ENCODE measurements at places on chromosomes 4 and X. TPM values are rescaled to one million over a fixed set of nuclear protein-coding genes. Genes with fewer than 3 reads are reported as not detected.

DNA sequence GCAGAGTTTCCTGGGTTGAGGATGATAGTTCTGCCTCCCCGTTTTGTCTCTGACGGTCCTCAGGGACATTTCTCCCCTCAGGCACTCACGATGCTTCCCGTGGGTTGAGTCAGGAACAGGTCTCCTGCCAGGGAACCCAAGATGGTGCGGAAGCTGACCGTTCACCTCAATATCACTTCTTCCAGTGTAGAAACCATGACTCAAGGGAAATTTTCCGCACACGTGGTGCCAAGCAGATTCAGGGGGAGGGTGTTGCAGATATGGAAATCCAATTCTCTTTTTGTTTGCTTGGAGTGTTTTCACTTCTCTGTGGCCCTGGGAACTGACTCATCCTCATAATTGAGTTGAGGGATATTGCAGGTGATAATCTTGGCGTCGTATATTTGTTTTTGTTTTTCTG is 46.7 kb downstream of the CXorf49B start:
- DNase-seq: peak; percentile 38

DNA sequence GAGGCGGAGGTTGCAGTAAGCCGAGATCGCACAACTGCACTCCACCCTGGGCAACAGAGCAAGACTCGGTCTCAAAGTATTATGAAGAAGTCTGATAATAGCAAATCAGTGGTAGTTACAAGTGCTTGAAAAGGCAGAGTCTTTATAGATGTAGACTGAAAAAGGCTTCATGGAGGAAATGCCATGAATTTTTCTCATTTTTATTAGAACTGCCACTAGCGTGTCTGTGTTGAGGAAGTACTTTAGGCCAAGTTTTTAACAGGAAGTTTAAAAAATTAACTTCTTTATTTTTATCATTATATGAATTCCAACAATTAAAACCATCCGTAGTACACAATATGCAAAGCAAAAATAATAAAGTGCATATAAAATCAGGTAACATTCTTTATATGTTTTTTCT is 32.8 kb upstream of the IL13RA1 start:
- no peak for DNase-seq

SMAD1 gene
- total RNA-seq: 17.6 TPM

GRCh38 chr4:181278941-181279340 is 964.3 kb upstream of the TENM3 start:
- no peak for DNase-seq

- no peak for DNase-seq
Observed at GRCh38 chrX:153780678-153781427, at the start of gene SRPK3. Gene SRPK3, plus strand, starts transcription at chrX:153781041. Its CDS starts 46 bp downstream, at chrX:153781087.

DNA sequence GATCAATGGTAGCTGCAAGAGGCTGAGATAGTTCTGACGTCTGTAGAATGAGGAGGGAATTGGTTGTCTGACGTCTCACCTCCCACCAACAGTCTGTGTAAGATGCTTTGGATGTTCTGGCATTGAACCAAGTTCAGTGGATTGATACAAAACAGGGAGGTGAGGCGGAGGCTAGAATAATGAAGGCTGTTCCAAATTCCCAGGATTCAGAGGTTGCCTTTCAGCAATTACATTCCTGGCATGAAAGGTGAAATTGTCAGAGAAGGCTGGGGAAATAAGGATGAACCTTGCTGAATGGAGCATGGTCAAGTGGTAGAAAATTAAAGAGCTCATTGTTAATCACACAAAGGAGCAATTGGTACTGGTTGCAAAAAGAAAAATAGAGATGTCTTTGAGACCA is 241.6 kb downstream of the FBXW7 start:
- DNase-seq: no peak

DNA sequence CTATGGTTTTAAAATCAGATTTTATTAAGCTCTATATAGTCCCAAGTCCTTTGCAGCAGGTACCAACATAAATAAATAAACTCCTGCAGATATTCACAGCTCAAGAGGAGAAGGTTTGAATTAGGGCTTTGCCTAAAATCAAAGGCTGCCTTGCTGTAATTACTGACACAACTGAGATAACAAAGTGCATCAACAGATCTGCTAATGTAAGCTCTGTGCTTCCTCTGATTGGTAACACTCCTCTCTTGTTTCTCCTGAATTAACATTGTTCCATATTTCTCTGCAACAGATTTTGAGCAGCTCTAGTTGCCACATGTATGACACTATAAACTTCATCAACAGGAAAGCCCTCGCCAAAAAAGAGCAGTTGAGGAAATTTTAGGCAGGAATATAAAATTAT is 193.6 kb downstream of the SLC39A8 start:
- no peak for DNase-seq

- DNase-seq: no peak
Observed at GRCh38 chr4:54308110-54308509, 79.0 kb downstream of the PDGFRA start.

- DNase-seq: no peak
Observed at GRCh38 chr4:131367441-131367840, 1781.7 kb upstream of the PCDH10 start.

- DNase-seq: no peak
Observed at GRCh38 chr4:52645300-52645699, 13.8 kb downstream of the USP46 start.

DNA sequence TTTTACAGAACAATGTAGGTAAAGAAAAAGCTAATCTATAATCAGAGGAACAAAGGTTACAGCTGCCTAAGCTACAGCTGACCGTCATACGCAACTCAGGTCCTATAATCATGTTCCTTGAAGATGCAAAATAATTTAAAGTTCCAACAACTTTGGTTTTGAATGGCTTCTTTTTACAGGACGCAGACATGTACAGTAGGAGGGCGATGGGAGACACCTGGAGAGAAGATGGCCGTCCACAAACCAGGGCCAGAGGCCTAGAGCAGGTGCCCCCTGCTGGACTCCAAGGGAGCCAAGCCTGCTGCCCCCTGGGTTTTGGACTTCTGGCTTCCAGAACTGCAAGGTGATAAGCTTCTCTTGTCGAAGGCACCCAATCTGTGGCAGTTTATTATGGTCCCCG is 10.6 kb downstream of the HGFAC start:
- no peak for DNase-seq

DNA sequence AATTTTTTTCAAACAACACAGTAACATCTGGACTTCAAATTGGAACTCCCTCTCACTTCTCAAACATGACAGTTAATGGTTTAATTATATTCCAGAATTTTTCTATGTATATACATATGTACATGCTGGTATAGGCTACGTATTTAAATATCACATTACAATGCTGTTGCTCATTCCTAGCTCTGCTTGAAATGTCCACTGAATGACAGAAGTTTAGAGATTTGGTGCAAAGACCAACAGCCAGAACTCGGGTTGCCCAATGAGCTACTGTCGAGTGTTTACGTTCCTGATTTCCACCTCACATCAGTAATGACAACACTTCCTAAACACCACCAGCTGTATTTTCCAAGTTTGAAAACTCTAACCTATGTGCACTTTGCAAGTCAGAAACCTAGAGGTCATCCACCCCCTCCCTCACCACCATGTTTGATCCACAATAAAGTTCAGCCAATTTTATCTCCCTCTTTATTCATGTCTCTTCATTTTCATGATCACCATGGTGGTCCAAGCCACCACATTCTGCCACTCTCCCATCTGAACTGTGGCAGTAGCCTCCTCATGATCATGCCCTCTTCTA is 49.3 kb upstream of the RPL34 start:
- no peak for DNase-seq

- no peak for DNase-seq
Observed at GRCh38 chr4:92232566-92232965, 71.2 kb upstream of the GRID2 start.

SAP30 gene
- total RNA-seq: 28.8 TPM

DNA sequence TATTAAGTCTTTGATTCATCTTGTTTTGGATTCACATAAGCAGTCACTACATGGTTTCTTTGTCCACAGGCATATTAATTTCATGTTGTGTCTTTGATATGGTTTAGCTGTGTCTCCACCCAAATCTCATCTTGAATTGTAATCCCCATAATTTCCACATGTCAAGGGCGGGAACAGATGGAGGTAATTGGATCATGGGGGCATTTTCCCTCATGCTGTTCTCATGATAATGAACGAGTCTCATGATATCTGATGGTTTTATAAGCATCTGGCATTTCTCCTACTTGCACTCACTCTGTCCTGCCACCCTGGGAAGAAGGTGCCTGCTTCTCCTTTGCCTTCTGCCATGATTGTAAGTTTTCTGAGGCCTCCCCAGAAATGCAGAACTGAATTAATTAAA is 1811.2 kb upstream of the PCDH10 start:
- DNase-seq: no peak

DNA sequence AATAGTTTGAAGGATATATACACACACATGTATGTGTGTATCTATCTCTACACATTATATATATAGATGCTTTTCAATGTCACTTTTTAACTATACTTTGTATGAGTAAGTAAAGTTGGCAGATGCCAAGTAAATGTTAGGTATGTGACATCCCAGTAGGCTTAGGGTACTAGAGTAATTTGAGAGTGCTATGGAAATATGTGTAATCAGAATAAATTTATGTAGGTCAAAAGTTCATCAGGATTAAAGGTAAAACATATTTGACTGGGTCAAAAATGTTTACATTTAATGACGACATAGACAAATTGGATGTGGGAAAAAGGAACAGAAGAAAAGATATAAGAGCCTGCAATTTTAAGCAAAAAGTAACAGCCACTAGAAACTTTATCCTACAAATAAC is 588.8 kb downstream of the ANKRD50 start:
- no peak for DNase-seq

ZAR1 gene
- total RNA-seq: not detected

DNA sequence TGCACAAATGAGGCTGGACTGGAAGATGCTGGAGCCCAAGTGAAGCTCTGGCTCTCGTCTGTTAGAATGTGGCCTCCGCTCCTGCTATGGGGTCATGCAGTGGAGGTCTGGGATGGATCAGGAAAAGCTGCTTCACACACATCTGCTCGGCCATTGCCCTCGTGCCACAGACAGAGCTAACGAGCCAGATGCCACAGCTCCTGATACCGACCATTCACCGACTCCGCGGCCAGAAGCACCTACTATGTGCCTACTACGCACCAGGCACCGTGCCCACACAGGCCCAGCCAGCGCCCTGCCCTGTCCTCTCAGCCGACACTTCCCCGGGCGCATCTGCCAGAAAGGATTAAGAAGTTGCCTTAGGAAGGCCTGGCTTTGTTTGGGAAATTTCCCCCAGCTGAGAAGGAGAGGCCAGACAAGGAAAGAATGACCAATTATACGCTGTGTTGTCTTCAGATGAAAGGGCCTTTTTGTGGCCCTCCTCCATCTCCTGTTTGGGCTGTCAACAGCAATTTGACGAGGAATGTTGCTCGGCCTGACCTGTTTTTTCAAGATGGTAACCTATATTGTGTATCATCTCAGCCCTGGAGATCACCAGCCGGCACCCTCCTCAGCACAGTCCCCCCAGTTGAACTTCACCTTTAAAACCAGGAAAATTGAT is 34.3 kb downstream of the HMX1 start:
- peak; percentile 47 for DNase-seq

- no peak for DNase-seq
Observed at GRCh38 chr4:102638621-102639020, 122.1 kb downstream of the MANBA start.
